ENCODE measurements at places on chromosomes 13 and 19.

DNA sequence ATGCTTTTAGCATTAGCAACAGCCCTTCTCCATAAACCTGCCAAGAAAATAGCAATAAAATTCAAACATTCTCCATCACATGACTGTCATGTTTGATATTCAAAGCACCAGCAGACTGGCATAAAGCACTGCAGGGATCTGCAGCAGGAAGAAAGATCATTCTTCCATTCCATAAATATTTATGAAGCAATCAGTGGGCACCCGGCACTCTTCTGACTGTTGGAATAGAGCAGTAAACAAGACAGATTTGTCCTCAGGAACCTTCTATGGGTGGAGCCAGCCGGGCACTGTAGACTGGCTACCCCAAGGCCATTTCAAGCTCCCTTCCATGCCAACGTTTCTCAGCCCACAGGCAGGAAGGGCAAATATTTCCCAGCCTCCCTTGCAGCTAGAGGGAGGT, 25.5 kb downstream of the PLA2G4C start:
- DNase-seq: no peak

GRCh38 chr19:15926484-15926883, 7.8 kb downstream of the CYP4F11 start:
- no peak for DNase-seq

GRCh38 chr19:46962030-46962570, 57.5 kb upstream of the NPAS1 start:
- DNase-seq: no peak

- DNase-seq: peak; percentile 78
These were observed 63.5 kb upstream of the SPATA13 start for GRCh38 chr13:24097064-24097463.

DNA sequence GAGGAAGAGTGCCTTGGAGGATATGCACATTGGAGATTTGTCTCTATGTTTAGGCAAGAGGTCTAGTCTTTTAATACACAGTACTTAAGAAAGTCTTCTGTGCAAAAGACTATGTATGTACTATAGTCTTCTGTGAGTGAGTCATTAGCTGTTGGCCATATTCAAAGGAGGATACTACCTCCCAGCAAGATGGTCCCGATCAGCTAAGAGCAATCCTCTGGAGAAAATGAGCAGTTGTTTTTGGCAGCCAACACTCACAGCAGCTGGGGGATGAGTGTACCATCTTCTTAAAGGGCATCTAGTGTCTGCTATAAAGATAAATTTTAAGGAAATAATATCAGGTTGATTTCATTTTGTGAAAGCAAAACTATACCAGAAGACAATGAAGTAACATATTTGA, 487.8 kb downstream of the KCTD12 start:
- DNase-seq: peak; percentile 85

GRCh38 chr19:49713236-49713845, 22.4 kb downstream of the CPT1C start:
- DNase-seq: no peak

DNA sequence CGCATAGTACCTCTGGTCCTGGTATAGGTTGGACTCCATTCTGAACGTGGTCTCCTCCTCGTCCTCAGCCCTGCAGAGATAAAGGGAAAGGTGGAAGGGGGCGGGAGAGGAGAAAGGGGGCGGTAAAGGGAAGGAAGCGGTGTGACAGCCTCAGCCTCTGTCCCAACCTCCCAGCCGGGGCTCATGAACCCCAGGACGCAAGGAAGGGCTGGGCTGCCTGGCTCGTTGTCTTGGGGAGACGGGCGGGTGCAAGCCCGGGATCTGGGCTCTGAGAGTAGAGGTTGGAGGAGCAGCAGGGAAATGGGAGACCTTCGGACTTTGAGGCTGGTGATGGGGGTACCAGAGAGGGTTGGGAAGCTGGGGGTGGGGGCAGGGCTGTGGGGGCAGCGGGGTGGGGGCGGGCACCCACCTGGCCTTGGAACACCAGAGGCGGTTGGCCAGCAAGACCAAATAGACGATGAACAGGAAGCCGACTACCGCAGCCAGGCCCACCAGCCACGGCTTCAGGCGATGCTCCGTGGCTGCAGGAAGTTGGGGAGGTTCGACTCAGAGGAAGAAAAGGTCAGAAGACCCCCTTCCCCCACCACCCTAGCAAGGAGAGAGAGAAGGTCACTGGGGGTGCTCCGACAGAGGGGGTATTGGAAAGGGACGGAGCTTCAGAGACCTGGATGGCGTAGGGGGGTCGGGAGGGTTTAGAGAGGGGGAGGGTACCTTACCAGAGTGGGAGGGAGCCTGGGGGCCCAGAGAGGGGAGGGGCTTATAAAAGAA, 1.7 kb downstream of the SMIM24 start:
- DNase-seq: no peak
